ENCODE measurements at places on chromosomes 4 and X.

DNA sequence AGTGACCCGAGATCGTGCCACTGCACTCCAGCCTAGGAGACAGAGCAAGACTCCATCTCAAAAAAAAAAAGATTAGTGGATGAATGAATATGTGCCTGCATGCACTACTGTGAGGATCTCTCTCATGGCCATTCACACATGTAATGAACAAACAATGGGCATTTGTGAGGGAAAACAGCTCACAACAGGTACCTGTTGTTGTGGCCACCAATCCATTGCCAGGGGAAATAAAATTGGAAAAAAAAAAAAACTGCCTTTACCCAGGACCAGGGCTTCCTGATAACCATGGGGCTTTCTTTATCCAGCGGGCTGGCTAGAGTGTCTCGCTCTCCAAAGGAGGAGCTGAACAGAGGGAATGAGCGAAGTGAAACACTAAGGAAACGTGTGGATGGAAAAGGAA lies 7.4 kb downstream of the SCD5 start:
- DNase-seq = no peak

DNA sequence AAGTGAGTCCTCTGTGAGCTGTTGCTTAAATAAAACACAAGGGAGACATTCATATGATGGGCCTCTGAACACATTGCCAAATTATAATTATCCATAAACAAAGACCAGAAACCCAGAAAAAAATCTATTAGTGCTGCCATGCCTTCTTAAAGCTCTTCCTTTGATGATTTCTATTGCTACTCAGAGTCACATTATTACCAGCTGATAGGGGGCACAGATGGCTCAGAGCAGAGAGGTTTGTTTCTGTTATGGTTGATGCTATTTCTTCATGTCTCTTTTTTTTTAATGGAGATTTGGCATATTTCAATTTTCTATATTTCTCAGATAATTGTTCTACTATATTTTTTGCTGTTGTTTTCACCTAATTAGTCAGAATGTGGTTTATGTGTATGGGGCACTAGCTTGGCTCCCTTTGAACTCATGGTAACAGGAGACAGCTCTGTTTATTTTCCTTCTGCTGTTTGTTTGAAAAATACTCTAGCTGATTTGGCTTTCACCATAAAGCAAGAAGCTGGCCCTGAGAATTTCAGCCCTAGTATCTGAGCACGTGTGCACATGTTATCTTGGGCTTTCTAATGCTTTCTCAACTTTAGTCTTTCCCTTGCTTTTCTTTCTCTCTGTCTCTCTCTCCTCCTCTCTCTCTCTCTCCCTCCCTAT lies 568.8 kb downstream of the PPARGC1A start:
- no peak for DNase-seq

DNA sequence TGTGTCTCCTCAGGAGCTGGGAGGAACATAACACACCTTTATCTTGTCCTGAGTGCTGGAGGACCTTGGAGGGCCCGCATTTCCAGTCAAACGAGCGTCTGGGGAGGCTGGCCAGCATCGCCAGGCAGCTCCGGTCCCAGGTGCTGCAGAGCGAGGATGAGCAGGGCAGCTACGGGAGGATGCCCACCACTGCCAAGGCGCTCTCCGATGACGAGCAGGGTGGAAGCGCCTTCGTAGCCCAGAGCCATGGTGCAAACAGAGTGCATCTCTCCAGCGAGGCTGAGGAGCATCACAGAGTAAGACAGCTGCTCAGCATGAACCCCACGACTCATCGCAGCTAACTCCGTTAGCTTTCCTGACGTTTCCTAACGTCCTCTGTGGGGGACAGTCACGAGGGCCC lies 430 bp downstream of the TRIML1 start:
- no peak for DNase-seq

- no peak for DNase-seq
These were observed 49.7 kb upstream of the TLR3 start for GRCh38 chr4:186019269-186019668.

- peak; percentile 83 for DNase-seq
These were observed at the start of gene POU3F4 for GRCh38 chrX:83508006-83508405. Gene POU3F4 (plus strand): TSS chrX:83508290. CDS start chrX:83508325, 35 bp downstream.

DNA sequence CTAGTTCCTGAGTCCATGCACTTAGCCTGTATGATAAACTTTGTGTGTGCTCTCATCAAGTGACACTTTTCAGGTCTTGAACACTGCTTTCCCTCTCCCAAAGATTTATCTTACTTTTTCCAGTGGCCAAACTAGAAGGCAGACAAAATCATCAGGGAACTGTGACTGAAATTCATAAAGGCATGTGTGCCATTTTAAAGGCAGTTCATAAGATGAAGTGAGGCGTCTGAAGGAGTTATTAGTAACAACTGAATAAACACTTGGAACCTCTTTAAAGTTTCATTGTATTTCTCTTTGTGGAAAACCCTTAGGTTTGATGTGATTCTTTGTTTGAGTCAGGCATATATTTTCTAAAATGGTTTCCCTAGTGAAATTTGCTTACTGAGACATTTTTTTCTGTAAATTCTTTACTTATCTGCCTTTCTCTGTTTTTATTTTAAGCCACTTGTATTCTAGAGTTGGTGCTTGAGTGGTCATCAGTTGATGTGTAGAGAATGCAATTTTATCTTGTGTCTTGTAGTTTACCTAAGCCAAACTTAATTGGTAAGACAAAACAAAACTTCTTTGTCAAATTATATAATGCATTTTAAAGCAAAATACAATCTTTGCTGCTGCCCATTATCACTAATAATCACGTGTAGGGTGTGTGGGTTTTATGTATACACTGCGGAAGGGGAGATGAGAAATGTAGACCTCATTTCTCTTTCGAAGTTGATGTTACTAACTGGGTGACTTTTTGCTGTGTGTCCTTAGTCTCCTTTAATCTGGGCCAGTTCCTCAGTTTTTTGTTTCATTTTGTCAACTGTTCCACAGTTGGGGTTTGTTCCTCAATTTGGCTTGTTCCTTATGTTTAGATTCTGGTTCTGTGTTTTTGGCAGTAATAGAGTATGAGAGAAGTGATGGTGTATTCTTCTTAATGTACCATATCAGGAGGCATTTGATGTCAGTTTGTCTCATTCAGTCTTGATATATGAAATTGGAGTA lies 56.8 kb downstream of the RBPJ start:
- no peak for DNase-seq

GRCh38 chr4:8494218-8494617 lies 53.6 kb downstream of the TRMT44 start:
- no peak for DNase-seq

GRCh38 chr4:67436742-67437141 lies 108.6 kb downstream of the CENPC start:
- DNase-seq = no peak

DNA sequence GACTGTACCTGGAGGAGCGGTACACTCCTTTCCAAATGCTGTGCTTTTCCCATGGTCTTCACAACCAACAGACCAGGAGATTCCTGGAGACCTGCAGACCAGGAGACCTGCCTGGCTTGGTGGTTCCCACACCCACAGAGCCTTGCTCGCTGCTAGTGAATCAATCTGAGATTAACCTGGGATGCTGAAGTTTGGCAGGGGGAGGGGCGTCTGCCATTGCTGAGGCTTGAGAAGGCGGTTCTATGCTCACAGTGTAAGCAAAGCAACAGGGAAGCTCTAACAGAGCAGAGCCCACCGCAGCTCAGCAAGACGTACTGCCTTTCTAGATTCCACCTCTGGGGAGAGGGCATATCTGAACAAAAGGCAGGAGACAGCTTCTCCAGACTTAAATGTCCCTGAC lies 34.5 kb upstream of the FAAH2 start:
- DNase-seq = no peak

DNA sequence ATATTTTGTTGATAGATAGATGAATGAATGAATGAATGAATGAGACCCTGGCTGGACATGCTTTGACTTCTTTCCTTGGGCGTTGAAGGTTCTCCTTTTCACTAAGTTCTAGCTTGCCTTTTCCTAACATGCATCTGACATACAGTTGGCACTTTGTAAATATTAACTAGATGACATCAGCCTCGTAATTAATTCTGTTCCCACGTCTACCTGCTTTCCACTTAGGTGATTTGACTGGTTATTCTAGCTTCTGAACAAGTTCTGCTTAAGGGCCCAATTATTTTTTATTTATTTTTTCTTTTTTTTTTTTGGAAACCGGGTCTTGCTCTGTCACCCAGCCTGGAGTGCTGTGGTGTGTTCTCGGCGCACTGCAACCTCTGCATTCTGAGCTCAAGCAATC lies 13.9 kb upstream of the RASL11B start:
- no peak for DNase-seq

GRCh38 chrX:39883666-39884065 lies 214.1 kb downstream of the BCOR start:
- DNase-seq = no peak

GRCh38 chrX:138710866-138711341 lies 613 bp downstream of the FGF13 start:
- peak; percentile 69 for DNase-seq

DNA sequence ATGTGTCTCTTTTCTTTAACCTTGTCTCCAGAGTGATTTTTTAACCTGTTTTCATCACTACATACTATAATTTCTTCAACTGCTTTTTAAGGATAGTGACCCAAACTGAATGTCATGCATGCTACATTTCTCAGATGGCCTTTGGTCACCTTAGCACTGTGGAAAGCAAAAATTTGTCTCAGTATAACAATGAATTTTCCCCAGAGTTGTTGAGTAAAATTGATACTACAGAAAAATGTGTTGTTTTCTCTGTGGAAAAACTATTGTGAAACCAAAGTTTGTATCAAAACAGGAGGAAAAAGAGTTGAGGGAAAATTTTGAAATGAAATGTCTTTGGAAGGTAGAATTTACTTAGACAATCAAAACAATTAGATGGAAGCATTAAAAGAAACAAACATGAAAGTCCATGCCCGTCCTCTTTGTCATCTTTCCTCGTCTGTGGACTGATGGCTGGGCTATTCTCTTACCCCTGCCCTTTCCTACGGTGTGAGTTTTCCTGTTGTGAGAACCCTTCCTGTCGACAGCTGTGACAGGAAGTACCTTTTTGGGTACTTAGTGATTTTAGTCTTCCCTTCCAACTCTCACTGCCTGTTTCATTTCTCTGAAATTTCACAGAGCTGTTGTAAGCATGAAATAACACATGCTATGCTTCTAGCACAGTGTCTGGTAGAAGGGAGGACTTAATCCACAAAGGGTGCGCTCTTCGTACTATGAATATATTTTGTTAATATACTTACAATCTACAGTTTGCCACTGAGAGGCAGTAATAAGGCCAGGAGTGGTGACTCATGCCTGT lies 50.8 kb downstream of the LRP2BP start:
- DNase-seq = no peak

DNA sequence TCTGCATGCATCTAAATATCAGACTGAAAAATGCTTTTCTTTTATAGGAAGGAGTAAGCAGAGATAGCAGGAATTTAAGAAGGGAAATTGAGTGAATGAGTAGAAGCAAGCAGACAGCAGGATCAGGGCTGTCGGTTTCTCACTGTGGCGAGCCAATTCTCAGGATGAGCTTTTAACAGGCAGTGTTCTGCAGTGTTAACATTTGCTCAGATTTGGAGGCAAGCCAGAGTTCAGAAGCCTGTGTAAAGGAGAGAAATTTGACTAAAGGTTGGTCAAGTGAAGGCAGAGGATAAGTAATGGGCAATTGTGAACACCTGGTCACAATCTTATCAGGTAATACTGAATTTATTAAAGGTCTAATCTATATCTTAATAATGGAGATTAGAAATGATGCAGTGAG lies 133.3 kb upstream of the MAGEB16 start:
- DNase-seq = no peak

DNA sequence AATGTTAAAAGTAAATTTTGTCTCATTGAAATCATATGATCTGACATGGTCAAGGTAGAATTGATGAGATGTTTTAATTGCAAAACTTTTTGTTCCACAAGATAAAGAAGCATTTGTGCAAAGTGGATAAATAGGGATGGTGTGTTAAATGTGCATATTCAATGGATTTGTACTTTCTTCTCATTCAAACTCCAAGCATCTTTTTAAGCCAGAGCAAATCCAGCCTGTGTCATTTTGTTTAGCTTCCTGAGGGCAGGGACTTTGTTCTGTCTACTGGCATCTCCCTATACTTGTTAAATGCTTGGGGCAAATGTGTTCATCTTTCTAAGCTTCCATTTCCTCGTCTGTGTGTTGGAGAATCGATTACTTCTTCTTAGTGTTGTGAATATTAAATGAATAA lies 200.3 kb downstream of the SLIT2 start:
- DNase-seq = no peak

- no peak for DNase-seq
These were observed 6.8 kb downstream of the VGLL1 start for GRCh38 chrX:136538811-136539210.

GRCh38 chrX:3485727-3486126 lies 139.3 kb upstream of the MXRA5 start:
- DNase-seq = no peak

Measured in islet precursor cell (in vitro differentiated cells).